ENCODE measurements at places on chromosomes 1 and 21.

DNA sequence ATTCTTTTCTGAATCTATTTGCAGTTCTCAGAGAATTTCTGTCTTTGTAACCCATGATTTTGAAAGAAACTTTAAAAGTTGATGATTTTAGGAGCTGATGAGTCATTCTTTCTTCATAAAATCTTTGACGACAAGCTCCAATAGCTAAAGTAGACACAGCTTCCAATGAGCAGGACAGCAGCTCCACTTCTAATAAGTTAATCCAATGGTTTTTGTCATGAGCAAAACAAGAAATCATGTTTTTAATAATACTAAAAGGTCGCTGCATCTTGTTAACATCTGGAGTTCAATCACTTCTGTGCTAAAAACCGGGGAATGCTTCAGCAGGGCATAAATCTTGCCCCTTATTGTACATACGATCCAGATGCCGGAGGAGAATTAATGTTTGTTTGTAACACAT, 48.9 kb upstream of the GORAB start:
- no peak for DNase-seq

- no peak for DNase-seq
Observed at GRCh38 chr1:78224246-78224785, 178.6 kb downstream of the GIPC2 start.

DNA sequence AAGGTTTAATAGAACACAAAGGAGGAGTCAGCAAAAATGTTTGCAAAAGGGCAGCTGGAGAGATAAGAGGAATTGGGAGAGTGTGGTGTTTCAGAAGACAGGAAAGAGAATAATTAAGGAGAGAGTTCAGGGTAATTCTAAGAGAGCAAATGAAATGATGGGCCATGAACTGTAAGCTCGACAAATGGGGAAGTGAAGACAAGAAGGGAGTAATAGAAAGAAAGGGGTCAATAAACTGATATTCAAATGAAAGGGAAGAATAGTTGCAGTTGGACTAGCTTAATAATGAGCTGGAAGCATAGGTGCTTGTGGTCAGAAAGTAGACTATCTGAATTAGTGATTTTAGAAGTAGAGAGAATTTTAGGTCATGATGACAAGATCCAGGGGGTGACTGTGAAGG, 15.6 kb upstream of the RNF220 start:
- DNase-seq: no peak

DNA sequence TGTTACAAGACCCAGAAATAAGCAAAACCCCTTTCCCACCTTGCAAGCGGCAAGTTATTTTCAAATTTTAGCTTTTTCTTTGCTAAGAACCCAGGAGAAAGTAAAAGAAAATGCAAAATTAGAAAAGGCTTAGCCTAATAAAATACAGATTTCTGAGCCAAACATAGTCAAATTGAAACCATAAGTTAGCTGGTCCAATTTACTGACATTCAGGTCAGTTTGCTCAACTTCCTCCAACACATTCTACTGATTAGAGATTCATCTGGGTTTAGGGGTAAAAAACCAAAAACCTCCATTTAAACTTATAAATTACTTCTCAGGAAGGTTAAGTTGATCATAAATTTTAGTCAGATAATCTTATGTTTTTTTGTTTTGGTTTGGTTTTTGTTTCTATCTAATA, 701.8 kb upstream of the CXADR start:
- no peak for DNase-seq

DNA sequence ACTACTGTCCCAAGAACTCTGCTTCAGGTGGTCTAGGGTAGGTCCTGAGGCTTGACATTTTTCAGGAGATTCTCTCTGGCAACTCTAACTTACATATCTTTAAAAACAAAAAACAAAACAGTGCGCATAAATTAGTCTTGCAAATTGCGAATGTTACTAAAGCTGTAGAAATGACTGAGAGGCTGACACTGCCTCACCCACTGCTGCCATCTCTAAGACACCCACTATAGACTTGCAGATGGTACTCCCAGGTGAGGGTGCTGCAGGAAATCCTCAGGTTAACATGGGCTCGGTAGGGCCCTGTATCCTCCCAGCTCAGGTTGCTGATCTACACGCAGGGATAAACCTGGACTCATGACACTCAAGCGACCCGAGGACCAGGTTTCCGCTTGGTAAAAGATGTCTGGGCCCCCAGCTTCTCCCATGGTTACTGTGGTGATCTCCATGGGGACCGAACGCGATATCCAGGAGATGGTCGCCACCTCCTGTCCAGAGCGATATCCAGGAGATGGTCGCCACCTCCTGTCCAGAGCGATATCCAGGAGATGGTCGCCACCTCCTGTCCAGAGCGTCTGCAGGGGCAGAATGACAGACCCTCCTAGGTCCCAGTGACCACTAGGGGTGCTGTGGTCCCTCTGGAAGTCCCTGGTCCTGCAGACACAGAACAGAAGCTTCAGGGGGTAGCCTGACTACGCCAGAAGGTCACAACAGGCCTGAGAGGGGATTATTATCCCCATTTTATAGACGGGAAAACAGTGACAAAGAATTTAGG, 16.2 kb upstream of the LY9 start:
- no peak for DNase-seq

GRCh38 chr21:14699433-14700407, 153.6 kb upstream of the SAMSN1 start:
- DNase-seq: no peak

DNA sequence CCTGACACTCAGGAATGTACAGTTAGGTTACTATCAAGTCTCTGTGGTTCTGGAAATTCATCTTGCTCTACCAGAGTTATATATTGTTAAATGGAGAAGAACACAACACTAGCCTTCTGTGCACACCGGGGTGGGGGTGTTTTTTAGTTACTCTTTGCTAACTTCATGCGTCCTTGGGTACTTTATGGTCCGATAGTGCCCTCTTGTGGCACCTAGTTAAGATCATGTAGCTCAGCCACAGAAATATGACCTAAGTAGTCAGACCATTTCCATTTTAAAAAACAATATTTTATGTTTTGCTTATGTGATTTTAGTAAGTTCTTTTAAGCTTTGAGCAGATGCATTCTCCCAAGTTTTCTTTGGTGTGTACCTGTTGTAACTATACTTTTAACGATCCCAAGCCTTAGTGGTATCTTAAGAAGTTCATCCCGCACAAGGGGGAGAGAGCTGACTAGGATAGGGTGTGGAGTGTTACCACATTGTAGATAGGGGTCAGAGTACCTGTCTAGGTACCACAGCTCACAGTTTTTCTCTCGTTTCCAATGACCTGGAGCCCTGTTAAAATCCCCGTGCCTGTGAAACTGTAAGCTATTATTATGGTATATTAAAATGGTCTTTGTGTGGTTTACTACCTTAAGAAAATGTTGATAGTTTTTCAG, 20.6 kb upstream of the SH3D21 start:
- DNase-seq: no peak

DNA sequence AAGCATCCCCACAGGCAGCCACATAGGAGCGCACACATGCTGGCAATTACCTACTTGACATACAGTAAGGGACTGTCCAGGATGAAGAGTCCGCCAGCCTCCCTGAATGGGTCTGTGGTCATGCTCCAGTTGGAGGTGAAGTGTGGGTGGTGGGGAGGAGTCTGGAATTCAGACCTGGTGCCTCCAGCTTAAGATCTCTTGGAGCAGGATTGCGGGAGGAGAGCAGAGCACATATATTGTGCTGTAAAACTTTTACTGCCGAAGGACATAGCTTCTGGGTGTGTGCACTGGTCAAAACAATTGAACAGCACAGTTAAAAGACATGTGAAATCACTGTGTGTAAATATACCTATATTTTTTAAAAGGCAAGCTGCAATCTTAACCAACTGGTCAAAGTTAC, 17.9 kb downstream of the STK40 start:
- DNase-seq: no peak
